ENCODE measurements at places on chromosomes 5 and 9.

- DNase-seq: no peak
These were observed 64.2 kb downstream of the PRLR start for GRCh38 chr5:35166043-35166442.

GRCh38 chr9:104836767-104837166 is 72.8 kb downstream of the NIPSNAP3B start:
- no peak for DNase-seq

- DNase-seq: no peak
These were observed 46.6 kb downstream of the ANGPTL2 start for GRCh38 chr9:127075624-127076372.

GRCh38 chr5:71719063-71719964 is at the start of gene CARTPT:
Gene CARTPT (plus strand): TSS chr5:71719275. CDS start chr5:71719294, 19 bp downstream.
- no peak for DNase-seq

DNA sequence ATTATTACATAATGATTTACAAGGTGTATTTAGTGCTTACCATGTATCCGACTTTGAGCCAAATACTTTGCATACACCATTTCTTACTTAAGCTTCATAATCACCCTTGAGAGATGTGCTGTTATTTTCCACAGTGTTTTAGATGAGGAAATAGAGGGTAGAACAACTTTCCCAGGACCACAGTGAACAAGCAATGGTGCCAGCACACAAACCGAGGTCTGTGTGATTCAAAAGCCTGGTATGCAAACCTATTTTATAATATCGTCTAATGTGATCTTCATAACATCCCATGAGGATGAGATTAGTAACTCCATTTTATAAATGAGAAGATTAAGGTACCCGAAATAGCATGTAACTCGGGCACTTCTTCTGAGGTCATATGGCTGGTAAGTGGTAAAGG is 294.7 kb downstream of the NSG2 start:
- no peak for DNase-seq
